Activated naive CD8-positive, alpha-beta T cell treated with anti-CD3 and anti-CD28 coated beads, Interleukin-2, amount 10 ng/mL, durations not matched to agents 7 days and 5 days (primary cell): ENCODE measurements at places on chromosomes 13 and 19.

DNA sequence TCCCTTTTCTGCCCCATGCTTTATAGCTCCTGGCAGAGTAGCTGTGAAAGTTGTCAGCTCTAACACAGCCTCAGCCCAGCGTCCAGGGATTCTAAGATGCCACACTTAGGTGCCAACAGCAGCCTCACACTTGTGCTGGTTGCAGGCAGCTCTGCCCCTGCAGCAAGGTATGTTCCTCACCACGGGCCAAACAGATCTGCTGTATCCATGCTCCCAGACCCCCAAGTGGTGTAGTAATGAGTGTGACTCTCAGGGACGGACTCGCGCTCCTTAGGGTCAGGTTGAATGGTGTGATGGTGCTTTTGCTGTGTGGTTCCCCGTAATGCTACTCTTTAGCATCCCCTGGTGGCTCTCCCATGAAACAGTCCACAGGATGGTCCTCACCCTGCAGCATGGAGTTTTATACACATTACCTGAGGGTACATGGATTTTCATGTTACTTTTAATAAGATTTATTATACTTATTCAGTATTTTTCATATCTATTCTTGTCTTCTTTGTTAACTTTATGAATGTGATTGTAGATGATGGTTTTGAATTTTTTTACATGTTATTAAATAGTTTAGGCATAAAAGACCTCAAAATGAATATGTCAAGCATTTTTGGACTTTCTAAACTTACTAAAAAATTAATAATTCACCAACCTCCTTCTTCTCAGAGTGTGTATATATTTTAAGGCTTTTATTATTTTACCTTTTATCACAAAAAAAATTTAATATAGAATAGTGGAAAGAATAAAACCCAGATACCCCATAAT is 232.5 kb downstream of the SLC7A1 start:
- no peak for DNase-seq

- no peak for DNase-seq
Measured at GRCh38 chr19:50626795-50627194, 12.9 kb downstream of the SYT3 start.

GRCh38 chr19:45119582-45119981 is 26.6 kb downstream of the PPP1R37 start:
- no peak for DNase-seq

GRCh38 chr19:35913589-35913988 is 5.5 kb upstream of the TYROBP start:
- DNase-seq = no peak

GRCh38 chr13:47679401-47679800 is 321.7 kb downstream of the SUCLA2 start:
- no peak for DNase-seq

DNA sequence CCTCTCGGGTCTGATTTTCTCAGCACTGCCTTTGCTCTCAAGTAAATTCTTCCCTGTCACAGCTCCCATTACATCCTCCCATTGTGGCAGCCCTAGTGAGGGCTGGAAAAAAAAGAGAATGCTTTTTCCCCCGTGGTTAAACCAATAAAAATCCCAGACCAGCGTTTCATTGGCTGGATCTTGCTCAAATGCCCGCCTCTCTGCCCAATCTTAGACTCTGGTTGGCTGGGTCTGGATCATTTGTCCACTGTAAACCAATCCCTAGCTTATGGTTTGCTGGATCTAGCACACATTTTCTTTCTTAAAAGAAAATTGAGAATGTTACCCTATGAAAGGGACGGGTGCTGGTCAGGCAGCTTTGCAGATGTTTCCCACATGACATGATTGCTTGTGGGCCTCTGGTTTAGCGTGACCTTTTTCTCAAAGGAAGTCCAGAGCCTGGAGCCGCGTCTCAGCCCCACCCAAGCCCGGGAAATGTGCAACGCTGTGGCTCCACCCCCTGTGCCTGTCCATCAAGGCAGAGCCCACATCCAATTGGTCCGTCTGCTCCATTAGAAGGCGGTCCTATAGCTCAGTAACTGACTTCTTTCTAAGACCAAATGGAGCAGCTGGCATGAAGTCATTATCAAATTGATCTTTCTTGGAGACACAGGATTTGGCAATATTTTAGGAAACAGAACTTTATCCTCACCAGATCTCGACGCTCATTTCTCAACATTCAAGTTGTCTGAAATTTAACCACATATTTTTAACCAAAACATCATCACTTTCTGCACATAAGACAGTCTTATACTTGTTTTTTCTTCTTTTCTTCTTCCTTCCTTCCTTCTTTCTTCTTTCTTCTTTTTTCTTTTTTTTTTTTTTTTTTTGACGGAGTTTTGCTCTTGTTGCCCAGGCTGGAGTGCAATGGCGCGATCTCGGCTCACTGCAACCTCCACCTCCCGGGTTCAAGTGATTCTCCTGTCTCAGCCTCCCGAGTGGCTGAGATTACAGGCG is 2.6 kb upstream of the MCEMP1 start:
- DNase-seq = no peak

GRCh38 chr13:99379856-99380801 is 72.9 kb upstream of the GPR183 start:
- no peak for DNase-seq

DNA sequence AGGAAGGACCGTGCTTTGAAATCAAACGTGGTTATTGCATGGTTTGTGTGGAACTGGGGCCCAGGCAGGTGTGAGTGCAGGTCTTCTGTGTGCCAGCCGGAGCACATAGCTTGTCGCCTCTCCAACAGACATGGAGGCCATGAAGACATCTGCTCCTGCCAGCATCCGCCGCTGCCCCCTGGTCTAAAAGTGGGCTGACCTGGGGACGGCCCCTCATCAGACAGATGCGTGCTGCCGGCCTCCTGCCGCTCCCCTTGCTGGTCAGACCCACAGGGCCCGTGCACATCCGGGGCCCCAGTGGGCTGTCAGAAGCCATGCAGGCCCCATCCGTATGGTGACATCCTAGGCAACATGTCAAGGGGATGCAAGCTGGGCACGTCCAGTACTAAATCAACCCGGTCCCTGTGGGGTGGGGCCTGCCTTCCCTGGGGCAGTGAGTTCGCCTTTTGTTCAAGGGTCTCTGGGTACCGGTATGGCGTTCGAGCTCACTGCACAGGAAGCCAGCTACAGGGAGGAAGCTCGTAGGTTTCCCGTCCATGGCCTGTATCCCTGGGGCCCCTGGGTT is 88.0 kb upstream of the MCF2L start:
- DNase-seq = no peak

DNA sequence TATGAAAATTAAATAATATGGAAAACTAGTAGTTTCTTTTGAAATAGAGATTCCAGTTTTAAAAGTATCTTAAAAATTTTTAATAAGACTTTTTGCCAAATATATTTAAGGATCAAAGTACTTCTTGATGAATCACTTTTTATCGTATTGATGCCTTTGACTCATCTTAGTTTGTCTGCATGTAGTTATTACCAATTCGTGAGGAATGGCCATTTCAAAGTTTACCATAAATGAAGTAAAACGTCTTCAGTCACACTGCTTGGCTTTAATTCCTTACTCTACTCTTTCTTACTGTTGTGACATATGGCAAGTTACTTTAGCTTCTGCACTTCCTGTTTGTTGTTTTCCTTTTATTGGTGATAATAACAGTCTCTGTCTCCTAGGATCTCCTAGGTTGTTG is 38.3 kb downstream of the NDFIP2 start:
- no peak for DNase-seq

- no peak for DNase-seq
Measured at GRCh38 chr13:110166598-110166997, 140.4 kb downstream of the COL4A1 start.

- DNase-seq = no peak
Measured at GRCh38 chr13:100088273-100088643, 635 bp upstream of the PCCA start.

DNA sequence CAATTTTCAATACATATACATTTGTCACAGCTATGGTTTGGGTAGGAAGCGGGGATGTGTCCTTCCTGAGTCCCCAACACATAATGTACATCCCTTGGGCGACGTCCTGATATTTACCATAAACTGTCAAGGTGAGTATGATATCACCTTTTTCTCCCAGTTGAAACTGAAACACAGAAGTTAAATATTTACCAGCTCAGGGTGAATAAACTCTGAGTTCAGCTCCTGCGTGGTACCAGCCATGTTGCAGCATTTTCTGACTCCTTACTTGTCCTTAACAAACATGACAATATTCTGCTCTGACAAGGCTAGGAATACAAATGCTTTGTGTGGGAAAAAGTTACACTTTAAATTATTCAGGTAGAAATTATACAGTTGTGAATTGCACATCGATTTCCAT is 294.2 kb downstream of the TEX29 start:
- no peak for DNase-seq

- no peak for DNase-seq
Measured at GRCh38 chr19:20038358-20039202, 725 bp downstream of the ZNF682 start.

DNA sequence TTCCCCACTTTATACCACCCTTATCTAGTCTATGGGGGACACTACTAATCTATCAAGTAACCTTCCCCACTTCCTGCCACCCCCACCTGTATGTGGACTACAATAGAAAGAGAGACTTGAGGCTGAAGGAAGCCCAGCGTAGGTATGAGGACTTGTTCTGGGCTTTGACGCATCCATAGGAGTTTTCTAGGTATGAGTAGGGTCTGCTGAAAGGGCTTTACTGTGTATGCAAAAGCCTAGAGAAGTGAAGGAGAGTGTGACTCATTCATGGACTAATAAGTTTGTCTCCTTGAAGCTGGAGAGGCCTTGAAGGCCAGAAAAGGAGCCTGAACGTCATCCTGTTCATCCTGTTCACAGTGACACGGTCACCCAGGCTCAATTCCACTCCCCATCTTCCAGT is 21.8 kb downstream of the TINCR start:
- DNase-seq = no peak

DNA sequence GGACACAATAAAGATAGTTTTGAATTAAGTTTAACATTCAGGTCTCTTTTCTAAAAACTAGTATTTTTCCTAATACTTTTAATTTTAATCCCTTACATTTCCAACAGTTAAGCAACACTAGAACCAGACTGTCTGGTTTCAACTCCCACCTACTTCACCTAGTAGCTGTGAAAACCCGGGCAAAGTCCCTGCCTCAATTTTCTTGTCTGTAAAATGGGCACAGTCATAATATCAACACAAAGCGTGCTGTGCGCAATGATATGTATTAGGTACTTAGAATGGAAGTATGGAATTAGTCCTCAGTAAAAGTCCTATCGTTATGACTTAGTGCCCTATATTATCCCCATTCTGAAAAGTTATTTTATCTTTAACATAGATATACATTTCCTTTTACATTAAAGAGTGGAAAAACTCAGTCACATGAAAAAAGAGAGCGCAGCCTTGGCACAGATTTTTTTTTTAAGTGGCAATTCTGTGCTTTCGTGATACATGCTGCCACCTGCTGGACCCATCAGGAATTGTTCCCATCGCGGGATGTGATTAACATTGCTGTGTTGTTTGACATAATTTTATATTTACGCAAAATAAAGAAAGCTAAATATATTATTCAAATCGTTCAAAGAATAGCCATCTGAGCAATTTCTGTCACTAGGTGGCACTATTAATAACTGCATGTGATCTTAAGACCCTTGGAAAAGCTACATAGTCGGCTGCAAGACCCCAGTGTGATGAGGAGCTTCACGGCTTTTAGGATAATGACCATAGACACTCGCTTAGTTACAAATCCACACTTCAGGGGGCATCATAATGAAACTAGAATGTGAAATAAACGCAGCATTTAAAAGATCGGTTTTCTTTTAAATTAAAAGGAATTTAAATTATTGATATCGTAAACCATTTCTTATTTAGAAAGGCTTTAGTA is 59.9 kb downstream of the LIG4 start:
- DNase-seq = peak; percentile 47

- no peak for DNase-seq
Measured at GRCh38 chr13:89454681-89455080, 1783.5 kb downstream of the SLITRK5 start.

DNA sequence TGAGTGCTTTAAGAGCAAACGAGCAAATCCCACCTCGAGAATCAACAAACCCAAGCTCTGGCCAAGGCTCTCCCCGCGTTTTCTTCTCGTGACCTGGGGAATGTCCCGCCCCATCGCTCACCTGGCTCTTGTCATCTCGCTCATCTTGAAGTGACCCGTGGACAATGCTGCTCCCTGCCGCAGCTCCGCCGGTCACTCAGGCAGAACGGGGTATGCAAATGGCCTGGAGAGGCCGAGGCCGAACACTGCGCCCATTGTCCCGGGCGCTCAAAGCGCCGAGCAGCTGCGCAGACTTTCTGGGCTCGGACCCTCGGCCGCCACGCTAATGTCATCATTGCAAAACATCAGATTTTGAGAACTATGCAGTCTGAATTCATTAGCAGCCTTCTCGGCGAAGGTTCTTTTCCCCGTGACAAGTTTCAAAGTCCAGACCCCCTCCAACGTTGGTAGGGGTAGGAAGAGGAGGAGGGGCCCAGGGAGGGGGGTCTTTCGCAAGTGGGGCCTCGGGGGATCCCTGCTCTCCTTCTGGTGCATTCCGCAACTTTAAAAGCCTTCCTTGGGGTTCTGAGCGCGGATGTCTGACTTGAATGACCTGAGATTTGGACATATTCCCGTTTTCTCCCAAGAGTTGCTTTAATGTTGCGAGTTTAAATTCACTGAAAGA is 39.7 kb downstream of the SOX1 start:
- no peak for DNase-seq

- DNase-seq = peak; percentile 42
Measured at GRCh38 chr19:49862391-49863253, 4.8 kb downstream of the PNKP start.

DNA sequence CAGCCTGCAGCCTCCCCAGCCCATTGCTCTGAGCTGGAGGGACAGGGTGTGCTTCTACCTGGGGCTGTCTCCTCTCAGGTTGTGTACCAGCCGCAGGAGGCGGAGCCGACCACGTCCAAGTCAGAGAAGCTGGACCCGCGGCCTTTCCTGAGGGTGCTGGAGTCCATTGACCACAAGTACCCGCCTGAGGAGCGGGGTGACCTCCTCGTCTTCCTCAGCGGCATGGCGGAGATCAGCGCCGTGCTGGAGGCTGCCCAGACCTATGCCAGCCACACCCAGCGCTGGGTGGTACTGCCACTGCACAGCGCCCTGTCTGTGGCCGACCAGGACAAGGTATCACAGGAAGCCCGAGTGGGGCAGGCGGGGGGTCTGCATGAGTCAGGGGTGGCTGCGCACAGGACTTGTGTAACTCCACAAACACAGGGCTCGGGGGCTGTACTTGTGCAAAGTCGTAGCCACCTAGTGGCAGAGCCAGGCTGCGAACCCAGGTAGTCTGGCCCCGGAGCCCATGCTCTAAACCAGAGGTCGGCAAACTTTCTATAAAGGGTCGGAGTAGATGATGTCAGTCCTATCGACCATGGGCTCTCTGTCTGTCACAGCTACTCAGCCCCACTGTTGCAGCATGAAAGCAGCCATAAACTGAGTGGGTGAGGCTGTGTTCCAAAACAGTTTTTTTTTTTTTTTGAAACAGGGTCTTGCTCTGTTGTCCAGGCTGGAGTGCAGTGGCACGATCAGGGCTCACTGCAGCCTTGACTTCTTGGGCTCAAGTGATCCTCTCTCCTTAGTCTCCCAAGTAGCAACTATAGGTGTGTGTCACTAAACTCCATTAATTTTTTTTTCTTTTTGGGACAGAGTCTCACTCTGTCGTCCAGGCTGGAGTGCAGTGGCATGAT is 8.9 kb downstream of the DHX34 start:
- DNase-seq = no peak
